Fibroblast of skin of abdomen (primary cell): ENCODE measurements at places on chromosomes 7 and 10.

- no peak for DNase-seq
Measured at GRCh38 chr10:18341055-18341454, 200.8 kb downstream of the CACNB2 start.

- DNase-seq: no peak
Measured at GRCh38 chr7:29243910-29244655, 49.5 kb downstream of the CHN2 start.

GRCh38 chr7:111394891-111395290, 167.4 kb downstream of the IMMP2L start:
- no peak for DNase-seq

DNA sequence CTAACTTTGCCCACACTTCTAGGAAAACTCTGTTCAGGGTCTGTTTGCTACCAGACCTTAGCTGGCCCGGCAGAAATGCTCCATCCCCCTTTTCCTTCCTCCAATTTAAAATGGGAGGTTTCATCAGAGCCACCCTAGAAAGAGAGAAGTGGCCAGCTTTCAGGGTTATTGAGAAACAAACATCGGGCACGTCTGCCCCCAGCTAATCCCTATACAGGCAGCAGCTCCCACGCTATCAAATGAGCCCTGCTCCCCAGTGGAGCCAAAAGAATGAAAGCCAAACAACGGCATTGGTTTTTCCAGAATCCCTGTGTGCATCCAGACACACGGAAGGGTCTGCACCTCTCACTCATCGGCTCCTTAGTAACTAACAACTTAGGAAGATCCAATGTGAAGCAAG, 132.5 kb downstream of the GRID1 start:
- DNase-seq: no peak

- no peak for DNase-seq
Measured at GRCh38 chr10:11587722-11588259, 23.7 kb downstream of the USP6NL start.

DNA sequence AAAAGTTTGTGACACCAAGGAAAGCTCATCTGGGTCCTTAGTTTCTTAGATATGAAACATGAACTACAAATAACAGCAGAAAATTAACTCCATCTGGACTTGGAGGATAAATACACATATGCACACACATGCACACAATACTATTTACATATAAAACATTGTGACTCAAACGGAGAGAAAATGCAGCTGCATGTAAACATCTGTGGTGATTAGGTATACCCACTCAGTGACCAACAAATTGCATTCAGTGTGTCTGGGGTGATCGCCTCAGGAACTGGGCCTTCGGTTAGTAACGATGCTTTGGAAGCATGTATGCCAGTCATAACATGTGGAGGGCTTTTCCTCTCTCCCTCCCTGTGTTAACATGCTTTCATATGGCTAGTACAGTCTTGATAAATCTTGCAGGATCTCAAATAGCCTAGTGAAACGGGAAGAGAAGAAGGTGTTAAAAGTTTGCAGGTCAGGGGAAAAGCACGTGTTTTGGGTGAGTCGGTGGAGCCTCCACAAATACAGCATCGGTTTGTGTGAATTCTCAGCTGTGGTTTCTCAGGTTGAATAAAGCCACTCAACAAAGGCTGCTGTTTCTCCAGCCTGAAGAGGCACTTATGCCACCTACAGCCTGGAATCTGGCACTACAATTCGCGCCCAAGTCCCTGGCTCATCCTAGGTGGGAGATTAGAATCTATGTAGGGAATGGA, 8.7 kb upstream of the GLRX3 start:
- peak; percentile 67 for DNase-seq

GRCh38 chr7:66575398-66575797, 53.3 kb upstream of the KCTD7 start:
- DNase-seq: no peak

DNA sequence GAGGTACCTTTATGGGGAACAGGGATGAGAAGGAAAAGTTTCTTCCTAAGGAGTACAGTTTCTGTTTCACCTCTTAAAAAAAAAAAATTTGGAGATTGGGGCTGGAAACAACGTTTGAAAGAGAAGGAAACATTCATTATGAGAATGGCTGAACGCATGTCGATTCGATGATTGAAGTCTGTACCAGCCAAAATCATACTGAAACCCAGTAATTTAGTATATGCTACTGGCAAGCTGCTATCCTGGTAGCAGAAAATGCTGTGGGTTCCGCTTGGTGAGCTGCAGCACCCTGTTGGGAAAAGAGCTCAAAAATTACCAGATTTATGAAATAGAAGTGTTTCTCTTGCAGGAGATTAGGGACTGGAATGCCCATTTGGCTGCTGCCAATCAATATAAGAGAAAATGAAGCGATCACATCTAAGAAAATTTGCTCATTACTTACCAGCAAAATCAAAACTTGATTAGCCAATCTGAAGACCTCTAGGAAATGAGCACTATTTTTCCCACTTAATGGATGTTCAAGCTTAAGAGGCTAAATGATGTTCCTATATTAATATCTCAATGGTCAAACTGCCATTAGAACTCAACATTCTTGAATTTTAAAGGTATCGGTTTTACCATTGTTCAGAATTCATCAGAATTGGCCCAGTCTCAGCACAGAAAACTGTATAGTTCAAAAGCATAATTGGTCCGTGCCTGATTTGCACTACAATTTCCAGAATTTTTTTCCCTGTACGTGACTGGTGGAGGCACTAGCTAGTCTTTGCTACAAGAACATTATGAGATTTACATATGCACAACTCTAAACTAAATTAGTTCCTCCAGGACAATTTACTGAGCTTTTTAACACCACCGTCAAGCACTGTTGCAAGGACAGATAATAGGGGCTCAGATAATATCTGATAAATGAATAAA, 1.2 kb upstream of the ITGB1 start:
- no peak for DNase-seq

DNA sequence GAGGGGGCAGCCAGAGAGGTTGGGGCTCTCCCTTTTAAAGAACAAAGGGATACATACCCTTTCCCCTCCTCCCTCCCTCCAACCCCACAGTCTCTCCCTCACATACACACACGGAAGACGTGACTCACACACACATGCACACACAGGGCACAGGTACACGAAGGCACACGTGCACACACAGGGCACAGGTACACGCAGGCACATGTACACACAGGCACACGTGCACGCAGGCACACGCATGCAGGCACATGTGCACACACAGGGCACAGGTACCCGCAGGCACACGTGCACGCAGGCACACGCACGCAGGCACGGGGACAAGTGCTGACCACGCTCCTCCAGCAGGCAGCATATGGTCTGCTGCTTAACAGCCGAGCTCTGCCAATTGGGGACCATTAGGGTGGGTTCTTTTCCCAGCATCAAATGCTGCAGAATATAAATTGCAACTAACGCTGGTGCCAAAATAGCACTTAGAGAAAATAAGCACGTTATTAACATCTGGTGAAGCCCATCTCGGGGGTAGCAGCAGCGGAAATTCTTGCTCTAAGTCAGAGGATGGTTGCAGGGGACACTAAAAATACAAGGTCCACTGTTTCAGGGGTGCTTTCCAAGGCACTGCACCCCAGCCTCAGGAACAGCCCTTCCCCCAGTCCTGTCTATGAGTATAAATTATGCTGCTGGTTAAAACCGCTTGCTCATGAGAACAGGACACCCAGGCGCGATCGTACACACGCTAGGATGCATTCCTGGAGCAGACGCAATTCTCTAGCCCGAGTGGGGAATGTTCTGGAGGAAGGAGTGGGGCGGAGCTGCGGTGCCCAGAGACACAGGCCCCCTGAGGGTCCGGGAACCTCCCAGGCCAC, 55.2 kb upstream of the TNRC18 start:
- peak; percentile 86 for DNase-seq

DNA sequence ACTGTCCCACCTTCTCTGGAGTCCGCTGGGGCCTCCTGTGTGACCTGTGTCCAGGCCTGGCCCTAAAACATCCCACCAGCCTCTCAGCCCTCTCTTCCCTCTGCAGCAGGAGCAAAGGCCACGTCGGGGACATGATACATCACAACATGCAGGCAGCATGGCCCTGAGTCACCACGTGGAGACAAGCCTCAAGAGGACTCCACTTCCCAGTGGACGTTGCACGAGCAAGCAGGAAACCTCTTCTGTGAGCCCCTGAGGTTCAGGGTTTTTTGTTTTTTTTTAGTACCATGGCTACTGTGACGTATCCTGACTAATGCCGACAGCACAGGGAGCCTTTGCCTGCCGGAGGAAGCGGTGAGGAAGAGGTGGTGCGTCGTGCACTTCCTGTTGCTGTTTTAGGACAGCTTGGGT, 165.9 kb downstream of the DNAJB6 start:
- no peak for DNase-seq

DNA sequence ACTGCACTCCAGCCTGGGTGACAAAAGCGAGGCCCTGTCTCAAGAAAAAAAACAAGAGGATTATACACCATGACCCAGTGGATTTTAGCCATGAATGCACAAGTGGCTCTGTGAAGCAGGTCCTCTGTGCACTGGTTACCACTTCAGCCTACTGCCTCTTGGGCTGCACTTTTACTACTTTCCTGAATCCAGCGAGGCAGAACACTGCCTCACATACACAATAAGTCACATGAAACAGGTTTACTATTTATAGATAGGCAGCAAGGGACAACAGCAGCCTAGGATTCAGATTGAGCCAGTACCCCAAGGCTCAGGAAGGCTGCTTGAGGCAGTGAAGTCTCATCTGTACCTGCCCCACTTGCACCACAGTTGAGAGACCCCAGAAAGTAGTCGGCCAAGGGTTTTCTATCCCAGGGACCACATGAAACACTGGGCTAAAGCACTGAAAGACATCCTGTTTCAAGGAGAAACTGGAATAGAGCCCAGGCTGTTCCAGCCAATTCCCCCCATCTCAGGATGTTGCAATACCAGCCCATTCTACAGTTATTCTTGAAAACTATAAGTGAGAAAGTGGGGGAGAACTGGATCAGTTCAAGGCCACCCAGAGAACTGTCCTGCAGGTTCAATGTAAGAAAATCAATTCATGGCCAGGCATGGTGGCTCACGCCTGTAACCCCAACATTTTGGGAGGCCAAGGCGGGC, 10.3 kb upstream of the OGDH start:
- DNase-seq: no peak

GRCh38 chr7:25716421-25716820, 435.6 kb upstream of the NFE2L3 start:
- peak; percentile 31 for DNase-seq

DNA sequence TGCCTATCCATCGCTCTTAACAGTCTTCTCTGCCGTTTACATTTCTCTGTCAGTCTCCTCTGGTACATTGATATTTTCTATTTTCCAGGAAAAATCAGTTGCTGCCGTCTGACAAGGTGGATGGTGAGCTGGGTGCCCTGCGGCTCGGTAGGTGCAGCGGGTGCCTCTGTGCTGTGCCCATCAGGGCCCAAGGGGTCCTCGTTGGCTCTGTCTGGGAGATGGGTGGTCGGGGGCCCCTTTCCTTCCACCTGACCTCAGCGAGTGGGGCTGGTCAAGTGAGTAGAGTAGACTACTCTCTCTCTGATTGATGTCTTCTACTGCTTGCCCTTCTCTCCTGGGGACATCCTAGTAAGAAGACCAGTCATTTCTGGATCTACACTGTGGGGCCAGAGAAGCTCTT, 57.4 kb downstream of the MINDY4 start:
- no peak for DNase-seq

DNA sequence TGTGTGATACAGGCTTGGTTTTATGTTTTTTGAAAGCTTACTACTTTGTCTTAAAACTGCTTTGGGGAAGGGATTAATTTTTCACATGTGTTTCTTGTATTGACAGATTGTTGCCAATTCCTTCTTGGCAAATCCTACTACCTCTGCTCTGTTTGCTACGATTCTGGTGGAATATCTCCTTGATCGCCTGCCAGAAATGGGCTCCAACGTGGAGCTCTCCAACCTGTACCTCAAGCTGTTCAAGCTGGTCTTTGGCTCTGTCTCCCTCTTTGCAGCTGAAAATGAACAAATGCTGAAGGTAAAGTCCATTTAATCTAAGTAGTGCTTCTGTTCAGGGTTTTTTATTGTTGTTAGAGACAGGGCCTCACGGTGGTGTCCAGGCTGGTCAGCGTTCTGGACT, 33.6 kb downstream of the TRRAP start:
- DNase-seq: no peak

DNA sequence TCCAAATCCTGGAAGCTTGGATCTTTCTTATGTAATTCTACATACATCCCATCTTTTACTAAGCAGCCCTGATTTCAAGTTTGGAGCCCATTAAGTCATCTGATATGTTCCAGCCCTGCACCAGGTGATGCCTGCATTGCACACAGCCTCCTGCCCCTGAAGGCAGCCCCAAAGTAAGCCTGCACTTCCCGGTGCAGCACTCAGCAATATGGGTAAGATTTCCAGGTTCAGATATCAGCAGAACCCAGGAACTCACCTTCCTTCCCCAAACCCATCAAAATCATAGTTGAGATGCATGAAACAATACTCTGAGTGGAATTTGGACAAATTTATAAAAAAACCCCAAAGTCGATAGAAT, 333 bp upstream of the DDC start:
- DNase-seq: no peak

GRCh38 chr7:52620849-52621248, 414.6 kb upstream of the POM121L12 start:
- no peak for DNase-seq

DNA sequence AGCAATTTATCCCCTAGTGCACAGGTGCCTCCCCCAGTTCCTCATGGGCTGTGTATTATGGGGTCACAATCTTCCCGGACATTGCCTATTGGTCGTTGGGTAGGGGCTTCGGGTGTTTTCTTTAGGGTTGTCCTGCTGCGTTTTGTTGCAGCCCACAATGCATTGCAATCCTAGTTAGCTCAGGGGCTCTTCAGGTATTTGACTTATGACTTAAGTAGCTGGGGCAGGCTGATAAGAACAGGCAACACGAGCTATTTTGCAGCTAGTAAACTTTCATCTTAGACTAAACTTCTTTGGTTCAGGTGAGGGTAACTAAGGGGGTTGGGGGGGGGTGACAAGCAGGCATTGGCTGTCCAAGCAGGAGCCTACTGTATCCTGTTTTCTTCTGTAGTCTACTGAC, 158.5 kb downstream of the TPST1 start:
- DNase-seq: no peak

DNA sequence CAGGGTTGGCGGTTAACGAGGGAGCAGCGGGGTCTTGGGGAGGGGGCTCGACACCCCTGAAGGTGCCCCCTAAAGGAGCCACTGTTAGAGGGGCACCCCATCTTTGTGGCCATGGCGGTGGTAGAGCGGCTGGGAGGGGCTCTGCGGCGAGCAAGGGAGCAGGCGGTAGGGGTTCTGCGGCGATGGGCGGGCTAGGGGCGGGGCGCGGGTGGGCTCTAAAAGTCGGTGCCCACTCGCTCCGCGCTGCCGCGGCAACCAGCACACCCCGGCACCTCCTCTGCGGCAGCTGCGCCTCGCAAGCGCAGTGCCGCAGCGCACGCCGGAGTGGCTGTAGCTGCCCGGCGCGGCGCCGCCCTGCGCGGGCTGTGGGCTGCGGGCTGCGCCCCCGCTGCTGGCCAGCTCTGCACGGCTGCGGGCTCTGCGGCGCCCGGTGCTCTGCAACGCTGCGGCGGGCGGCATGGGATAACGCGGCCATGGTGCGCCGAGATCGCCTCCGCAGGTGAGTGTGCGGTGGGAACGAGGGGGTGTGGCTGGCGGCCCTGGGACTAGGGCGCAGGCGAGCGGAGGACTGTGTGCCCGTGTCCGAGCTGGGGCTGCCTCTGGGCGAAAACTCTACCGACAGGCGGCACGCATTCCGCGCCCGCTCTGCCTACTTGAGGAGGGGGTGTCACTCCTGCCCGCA, at the start of gene MEST:
MEST (plus strand) TSS at position 245 of the 682 bp plus-strand sequence; CDS start at position 474, 229 bp downstream.
- DNase-seq: peak; percentile 59
